Activated T-helper 1 cell treated with anti-CD3 and anti-CD28 coated beads, Interleukin-2, amount 50 U/mL, for 16 hours (primary cell): ENCODE measurements at places on chromosomes 4 and X.

- no peak for DNase-seq
Measured at GRCh38 chr4:26032630-26033317, 118.8 kb downstream of the SMIM20 start.

DNA sequence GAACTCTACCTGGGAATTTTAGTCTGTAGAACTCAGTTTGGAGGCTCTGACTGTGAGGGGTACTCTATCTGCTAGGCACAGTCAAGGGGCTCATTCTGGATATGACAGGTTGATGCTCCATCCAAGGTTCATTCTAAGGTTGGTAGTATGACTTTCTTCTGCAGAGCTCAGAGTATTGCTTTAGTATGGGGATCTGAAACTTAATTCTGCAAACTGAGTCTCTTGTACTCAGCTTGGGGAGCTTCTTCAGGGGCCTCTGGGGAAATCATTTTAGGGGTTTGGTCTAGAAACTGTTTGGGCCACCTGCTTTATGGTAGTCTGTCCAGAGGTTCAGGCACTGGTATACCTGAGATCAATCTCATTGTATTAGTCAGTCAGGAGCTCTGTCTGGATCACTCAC lies 9.7 kb upstream of the TSR2 start:
- DNase-seq: no peak

- DNase-seq: no peak
Measured at GRCh38 chr4:1166509-1167243, 5.7 kb downstream of the SPON2 start.

DNA sequence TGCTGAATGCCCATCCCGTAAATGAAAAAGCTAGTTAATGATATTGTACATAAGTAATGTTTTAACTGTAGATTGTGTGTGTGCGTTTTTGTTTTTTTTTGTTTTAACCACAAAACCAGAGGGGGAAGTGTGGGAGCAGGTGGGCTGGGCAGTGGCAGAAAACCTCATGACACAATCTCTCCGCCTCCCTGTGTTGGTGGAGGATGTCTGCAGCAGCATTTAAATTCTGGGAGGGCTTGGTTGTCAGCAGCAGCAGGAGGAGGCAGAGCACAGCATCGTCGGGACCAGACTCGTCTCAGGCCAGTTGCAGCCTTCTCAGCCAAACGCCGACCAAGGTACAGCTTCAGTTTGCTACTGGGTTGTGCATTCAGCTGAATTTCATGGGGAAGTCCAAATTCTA lies at the start of gene SPP1:
SPP1 (plus strand) TSS at position 249 of the 400 bp plus-strand sequence. CDS start 1,182 bp downstream, outside the sequence.
- no peak for DNase-seq

DNA sequence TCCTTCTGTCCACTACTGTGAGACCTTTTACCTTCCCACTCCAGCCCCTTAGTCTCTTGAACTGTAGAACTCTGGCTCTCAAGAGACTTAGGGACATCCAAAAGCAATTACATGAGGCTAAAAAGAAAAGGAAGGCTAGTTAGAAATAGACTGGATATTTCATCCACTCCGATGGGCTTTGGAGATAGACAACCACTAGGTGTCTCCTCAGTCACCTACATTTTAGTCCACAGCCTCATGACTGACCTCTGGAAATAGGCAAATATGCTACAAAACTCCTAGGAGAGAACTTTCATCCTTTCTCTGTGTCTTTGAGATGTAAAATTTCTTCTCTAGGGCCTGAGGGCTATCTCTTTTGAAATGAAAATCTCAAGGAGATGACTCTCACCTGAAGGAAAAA lies 45.1 kb upstream of the LAMP2 start:
- DNase-seq: no peak

DNA sequence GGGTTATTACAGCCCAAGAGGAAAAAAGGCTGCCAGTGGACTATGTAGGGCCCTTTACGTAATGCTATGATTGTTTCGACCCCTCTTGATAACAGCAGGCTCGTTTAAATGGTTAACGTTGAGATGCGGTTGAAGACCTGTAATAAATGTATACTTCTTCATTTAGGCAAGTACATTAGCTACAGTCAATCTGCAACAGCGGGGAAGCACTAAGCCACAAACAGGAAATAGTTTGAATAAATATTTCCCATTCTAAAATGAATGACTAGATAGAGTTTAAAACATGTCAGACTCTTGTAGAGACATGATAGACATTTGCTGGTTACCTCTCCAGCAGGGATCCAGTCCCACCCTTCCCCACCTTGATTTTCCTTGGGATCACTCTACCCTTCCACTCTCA lies 38.1 kb upstream of the STIM2 start:
- DNase-seq: no peak

DNA sequence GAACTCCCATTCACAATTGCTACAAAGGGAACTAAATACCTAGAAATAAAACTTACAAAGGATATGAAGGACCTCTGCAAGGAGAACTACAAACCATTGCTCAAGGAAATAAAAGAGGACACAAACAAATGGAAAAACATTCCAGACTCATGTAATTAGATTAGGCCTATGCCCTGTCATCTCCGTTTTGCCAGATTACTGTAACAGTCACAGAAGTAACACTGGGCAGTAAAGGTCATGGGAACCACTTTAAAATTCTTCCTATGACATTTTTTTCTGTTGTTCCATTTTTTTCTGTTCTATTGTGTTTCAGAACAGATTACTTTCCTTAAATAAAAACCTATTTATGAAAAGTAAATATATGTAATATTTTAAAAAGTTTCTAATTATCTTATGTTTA lies 199.4 kb upstream of the CENPE start:
- DNase-seq: no peak

DNA sequence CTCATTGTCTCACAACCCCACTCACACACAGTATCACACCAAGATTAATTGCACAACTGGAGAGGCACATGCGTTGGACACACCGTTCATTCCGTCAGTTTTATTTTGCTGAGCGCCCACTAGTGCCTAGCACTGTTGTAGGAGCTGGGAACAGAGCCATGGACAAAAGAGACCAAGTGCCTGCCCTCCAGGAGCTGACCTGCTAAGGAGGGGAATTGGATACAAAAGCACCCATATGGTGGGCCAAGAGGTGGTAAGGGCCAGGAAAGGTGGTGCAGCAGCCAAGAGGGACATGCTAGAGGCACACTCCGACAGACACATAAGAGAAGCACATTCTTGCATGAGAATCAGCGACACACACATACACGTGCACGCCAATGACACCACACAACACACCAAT lies 705 bp upstream of the CRMP1 start:
- no peak for DNase-seq
